CD4-positive, alpha-beta T cell treated with Interleukin-17A for 4 hours (primary cell): ENCODE measurements at places on chromosomes 1 and 21.

- no peak for DNase-seq
Measured at GRCh38 chr21:36587388-36587787, 107.5 kb upstream of the CLDN14 start.

DNA sequence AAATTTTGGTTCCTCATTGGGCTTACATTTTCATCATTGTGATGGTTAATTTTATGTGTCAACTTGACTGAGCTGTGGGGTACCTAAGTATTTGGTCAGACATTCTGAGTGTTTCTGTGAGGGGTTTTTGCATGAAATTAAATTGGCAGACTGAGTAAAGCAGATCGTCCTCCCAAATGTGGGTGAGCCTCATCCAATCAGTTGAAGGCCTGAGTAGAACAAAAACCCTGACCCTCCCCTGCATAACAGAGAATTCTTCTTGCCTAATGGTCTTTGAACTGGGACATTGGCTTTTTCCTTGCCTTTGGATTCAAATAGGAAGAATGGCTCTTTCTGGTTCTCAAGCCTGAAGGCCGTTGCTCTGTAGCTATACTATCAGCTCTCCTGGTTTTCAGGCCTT, 59.1 kb upstream of the JUN start:
- DNase-seq = no peak

- DNase-seq = peak; percentile 71
Measured at GRCh38 chr1:31739346-31739745, 24.8 kb downstream of the ADGRB2 start.

GRCh38 chr1:39160703-39161102, 43.8 kb upstream of the MACF1 start:
- DNase-seq = no peak

GRCh38 chr1:37602750-37603694, 7.3 kb upstream of the GNL2 start:
- peak; percentile 49 for DNase-seq
